Activated CD4-positive, alpha-beta T cell treated with anti-CD3 and anti-CD28 coated beads for 36 hours (primary cell): ENCODE measurements at places on chromosomes 1 and 21. TPM values are rescaled to one million over a fixed set of nuclear protein-coding genes. Genes with fewer than 3 reads are reported as not detected.

SELENBP1 gene
- not detected for total RNA-seq

MYOC gene
- not detected for total RNA-seq

TCEA3 gene
- total RNA-seq: 6.8 TPM

SPATA45 gene
- not detected for total RNA-seq

LCE2A gene
- total RNA-seq: not detected

ADAMTS4 gene
- 0.71 TPM for total RNA-seq

CELA2A gene
- not detected for total RNA-seq

MX2 gene
- 40.4 TPM for total RNA-seq

IGFN1 gene
- total RNA-seq: not detected

RAB3B gene
- total RNA-seq: 0.07 TPM

ABCG1 gene
- total RNA-seq: 11.6 TPM

EXO1 gene
- total RNA-seq: 53.8 TPM

ELAPOR1 gene
- total RNA-seq: 8.7 TPM

SSBP3 gene
- total RNA-seq: 40.3 TPM

LENEP gene
- 0.80 TPM for total RNA-seq

CRNN gene
- not detected for total RNA-seq

ARTN gene
- 0.48 TPM for total RNA-seq

OR2T29 gene
- not detected for total RNA-seq

PEX11B gene
- total RNA-seq: 22.6 TPM

C1QTNF12 gene
- total RNA-seq: 1.6 TPM

OMA1 gene
- 11.6 TPM for total RNA-seq

DISP3 gene
- total RNA-seq: 0.55 TPM

GPN2 gene
- 44.3 TPM for total RNA-seq

OR6K3 gene
- total RNA-seq: not detected

AQP10 gene
- total RNA-seq: not detected

ID3 gene
- 43.9 TPM for total RNA-seq

FLG2 gene
- total RNA-seq: not detected

INKA2 gene
- total RNA-seq: 0.49 TPM

DHRS3 gene
- total RNA-seq: 33.3 TPM

HSPA6 gene
- 0.11 TPM for total RNA-seq

OSCP1 gene
- 2.8 TPM for total RNA-seq

VWA5B1 gene
- not detected for total RNA-seq

SLFNL1 gene
- total RNA-seq: 0.14 TPM

NUDT4B gene
- 0.46 TPM for total RNA-seq

ATP6V1G3 gene
- total RNA-seq: not detected

ARHGEF10L gene
- not detected for total RNA-seq

HHIPL2 gene
- total RNA-seq: 0.14 TPM

RHBDL2 gene
- total RNA-seq: not detected

FAM151A gene
- not detected for total RNA-seq

UBL4B gene
- total RNA-seq: not detected

HES4 gene
- 3.5 TPM for total RNA-seq

NMNAT2 gene
- total RNA-seq: not detected

TRIM58 gene
- total RNA-seq: 0.18 TPM

OR2L3 gene
- total RNA-seq: not detected

C1orf56 gene
- total RNA-seq: 1.3 TPM

PODN gene
- total RNA-seq: not detected

HES3 gene
- total RNA-seq: not detected

PPM1J gene
- 0.88 TPM for total RNA-seq

C1orf115 gene
- total RNA-seq: 0.63 TPM

NFIA gene
- total RNA-seq: 3.0 TPM

CDA gene
- total RNA-seq: not detected

NES gene
- total RNA-seq: not detected

SPATA21 gene
- total RNA-seq: not detected

ALPL gene
- total RNA-seq: not detected

PTGFRN gene
- 11.8 TPM for total RNA-seq

SELE gene
- not detected for total RNA-seq

C1orf116 gene
- total RNA-seq: not detected

DNALI1 gene
- total RNA-seq: not detected

OR2AK2 gene
- total RNA-seq: not detected
